ENCODE measurements at places on chromosomes 11 and 22. TPM values are rescaled to one million over a fixed set of nuclear protein-coding genes. Genes with fewer than 3 reads are reported as not detected.

The TMEM191C gene
- 1.2 TPM for polyA plus RNA-seq

The LYVE1 gene
- polyA plus RNA-seq, result 134 TPM

The POTEH gene
- polyA plus RNA-seq, result not detected

The MPZL2 gene
- 70.3 TPM for polyA plus RNA-seq

The OR52E6 gene
- not detected for polyA plus RNA-seq

The ZFP91 gene
- polyA plus RNA-seq, result 62.4 TPM

The NLRP6 gene
- 0.06 TPM for polyA plus RNA-seq

The FAM181B gene
- polyA plus RNA-seq, result 0.09 TPM

The TMPRSS6 gene
- 0.79 TPM for polyA plus RNA-seq

The SMC1B gene
- 0.24 TPM for polyA plus RNA-seq

The BAIAP2L2 gene
- 1.4 TPM for polyA plus RNA-seq

The CENPM gene
- polyA plus RNA-seq, result 15.6 TPM

The ROBO4 gene
- 26.0 TPM for polyA plus RNA-seq

The OR8A1 gene
- not detected for polyA plus RNA-seq

The MS4A6A gene
- polyA plus RNA-seq, result 29.4 TPM

The RASL10A gene
- 0.33 TPM for polyA plus RNA-seq

The ISX gene
- 0.29 TPM for polyA plus RNA-seq

The PDGFB gene
- 19.7 TPM for polyA plus RNA-seq

The VWCE gene
- 2.3 TPM for polyA plus RNA-seq

The SHISA8 gene
- polyA plus RNA-seq, result 0.08 TPM

The HBB gene
- 224 TPM for polyA plus RNA-seq

The GP1BB gene
- polyA plus RNA-seq, result 6.0 TPM

The CRYAB gene
- 30.9 TPM for polyA plus RNA-seq

The C22orf42 gene
- not detected for polyA plus RNA-seq

The C22orf31 gene
- polyA plus RNA-seq, result 0.98 TPM

The TMA7B gene
- 0.40 TPM for polyA plus RNA-seq

GRCh38 chr11:123653483-123653826, 969 bp downstream of the SCN3B start:
- no peak for DNase-seq

- DNase-seq, result no peak
These were observed 68.1 kb downstream of the PDE2A start for GRCh38 chr11:72605973-72606747.

GRCh38 chr11:72354356-72355115, 79.8 kb downstream of the CLPB start:
- DNase-seq, result no peak

DNA sequence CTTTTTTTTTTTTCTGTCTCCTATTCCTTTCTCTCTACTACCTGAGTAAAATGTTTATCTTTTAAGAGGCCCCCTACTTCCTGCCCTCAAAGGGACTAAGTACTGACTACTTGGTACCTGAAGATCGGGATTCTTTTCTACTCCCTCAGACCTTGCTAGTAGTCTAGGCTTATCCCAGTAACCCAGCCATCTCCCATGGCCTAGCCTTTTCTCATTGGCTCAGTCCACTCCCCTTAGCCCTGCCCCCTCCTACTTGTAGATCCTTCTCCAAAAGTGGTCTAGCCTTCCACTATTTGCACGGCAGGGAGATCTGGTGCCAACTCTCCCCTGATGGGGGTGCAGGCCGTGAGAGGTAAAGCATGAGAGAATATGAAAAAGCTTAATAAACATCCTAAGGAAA, 133.7 kb downstream of the RCN1 start:
- DNase-seq, result no peak

GRCh38 chr11:115819014-115819413, 314.8 kb upstream of the CADM1 start:
- no peak for DNase-seq

GRCh38 chr11:130937051-130937450, 20.8 kb upstream of the SNX19 start:
- no peak for DNase-seq

DNA sequence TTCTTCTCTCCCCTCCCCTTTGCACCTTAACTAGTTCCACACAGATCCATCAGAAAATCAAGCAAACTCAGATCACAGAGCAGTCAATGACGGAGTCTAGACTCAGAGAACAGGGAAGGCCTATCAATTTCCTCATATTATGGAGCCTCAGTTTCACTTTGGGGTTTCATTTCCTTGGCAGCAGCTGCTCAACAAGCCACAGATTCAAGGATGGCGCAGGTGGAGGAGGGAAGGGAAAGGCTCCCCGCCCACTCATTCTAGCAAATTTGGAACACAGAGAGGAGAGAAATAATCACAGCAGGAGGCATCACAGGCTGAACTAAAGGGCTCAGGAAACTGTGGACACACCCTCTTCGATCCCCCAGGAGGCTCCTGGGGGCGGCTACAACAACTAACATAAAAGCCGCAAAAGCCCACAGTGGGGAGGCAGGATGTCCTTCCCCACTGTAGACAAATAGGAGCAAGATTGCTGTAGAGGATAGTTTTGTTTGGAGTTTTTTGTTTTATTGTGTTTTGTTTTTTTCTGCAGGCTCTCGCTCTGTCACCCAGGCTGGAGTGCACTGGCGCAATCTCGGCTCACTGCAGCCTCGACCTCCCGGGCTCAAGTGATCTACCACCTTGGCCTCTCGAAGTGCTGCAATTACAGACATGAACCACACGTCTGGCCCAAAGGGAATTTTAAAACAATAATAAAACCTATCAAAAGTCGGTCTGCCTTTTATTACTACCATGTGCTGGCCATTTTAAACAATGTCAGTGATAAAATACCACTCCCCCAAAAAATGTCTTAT, 3.4 kb downstream of the PLAAT3 start:
- no peak for DNase-seq

DNA sequence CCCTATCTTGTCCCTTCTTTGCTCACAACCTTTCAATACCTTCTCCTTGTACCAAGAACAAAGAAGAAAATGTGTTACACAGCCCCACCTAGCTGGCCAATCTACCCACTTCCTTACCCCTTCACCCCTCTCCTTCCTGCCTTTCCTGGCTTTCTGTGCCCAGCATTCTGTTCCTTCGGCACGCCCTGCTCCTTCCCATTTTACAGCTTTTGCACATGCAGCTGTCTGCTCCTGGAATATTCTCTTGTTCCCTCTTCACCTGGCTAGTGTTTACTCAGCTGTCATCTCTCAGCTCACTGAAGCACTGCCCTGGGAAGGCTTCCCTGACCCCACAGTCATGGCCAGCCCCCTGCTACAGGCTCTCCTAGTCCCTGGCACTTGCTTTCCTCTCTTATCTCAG, 30.7 kb downstream of the SERPINH1 start:
- no peak for DNase-seq

- DNase-seq, result peak; percentile 53
These were observed 166.0 kb upstream of the RASSF10 start for GRCh38 chr11:12842933-12843636.

DNA sequence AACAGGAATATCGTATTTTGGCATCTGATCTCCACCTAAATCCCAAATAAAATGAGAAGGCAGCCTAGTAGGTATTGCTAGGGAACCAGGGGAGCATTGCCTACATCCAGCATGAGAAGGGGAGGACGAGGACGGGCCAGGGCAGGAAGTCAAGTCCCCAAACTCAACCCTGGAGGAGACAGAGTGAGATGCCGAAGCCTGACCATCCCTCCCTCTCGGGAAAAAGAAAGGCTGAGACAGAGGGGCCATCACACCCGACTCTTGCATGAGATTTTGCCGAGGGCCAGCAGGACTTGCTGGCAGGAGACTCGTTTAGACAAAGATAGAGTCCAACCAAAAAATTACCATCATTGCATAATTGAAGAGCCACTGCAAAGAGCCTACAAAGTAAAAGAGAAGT, 50.2 kb upstream of the SPATA19 start:
- no peak for DNase-seq

- DNase-seq, result no peak
These were observed 309.8 kb downstream of the TTC28 start for GRCh38 chr22:28369854-28370253.

GRCh38 chr22:26452236-26453016, 23.4 kb downstream of the ASPHD2 start:
- no peak for DNase-seq

GRCh38 chr22:24504540-24504939, 9.4 kb downstream of the UPB1 start:
- DNase-seq, result no peak

- DNase-seq, result no peak
These were observed 48.2 kb downstream of the RTL6 start for GRCh38 chr22:44449683-44450425.

GRCh38 chr11:92972248-92972647, 2.8 kb downstream of the MTNR1B start:
- DNase-seq, result no peak

- DNase-seq, result no peak
These were observed 203.1 kb upstream of the TMEM45B start for GRCh38 chr11:129612447-129612961.

DNA sequence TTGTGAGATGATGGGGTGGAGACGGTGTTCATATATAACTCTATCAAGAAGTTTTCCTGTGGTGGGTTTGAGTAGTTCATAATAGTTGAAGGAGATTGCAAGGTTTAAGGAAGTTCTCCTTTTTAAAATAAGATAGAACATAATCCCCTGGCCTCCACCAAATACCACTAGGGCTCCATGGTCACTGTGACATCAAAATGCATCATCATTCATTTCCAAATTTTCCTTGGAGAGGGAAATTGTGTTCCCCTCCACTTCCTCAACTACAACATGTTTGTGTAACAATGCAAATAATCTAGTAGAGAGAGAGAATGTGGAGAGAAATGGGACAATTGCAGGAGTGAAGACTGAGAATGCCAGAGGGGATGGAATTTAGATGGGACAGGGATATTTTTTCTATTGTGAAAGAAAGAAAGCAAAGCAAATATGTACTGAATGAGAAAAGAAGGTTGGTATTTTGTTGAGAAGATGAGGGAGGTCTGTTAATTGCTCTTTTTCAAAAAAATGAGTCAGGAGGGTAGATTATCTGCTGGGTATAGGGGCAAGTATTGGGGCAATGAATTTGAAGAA, 33.4 kb upstream of the ZBED5 start:
- DNase-seq, result no peak

GRCh38 chr22:32103658-32104315, 55.3 kb downstream of the C22orf42 start:
- DNase-seq, result no peak

- DNase-seq, result no peak
These were observed 101.0 kb downstream of the PDE2A start for GRCh38 chr11:72573072-72573854.

- DNase-seq, result no peak
These were observed 321.5 kb downstream of the LARGE1 start for GRCh38 chr22:33598821-33599220.

DNA sequence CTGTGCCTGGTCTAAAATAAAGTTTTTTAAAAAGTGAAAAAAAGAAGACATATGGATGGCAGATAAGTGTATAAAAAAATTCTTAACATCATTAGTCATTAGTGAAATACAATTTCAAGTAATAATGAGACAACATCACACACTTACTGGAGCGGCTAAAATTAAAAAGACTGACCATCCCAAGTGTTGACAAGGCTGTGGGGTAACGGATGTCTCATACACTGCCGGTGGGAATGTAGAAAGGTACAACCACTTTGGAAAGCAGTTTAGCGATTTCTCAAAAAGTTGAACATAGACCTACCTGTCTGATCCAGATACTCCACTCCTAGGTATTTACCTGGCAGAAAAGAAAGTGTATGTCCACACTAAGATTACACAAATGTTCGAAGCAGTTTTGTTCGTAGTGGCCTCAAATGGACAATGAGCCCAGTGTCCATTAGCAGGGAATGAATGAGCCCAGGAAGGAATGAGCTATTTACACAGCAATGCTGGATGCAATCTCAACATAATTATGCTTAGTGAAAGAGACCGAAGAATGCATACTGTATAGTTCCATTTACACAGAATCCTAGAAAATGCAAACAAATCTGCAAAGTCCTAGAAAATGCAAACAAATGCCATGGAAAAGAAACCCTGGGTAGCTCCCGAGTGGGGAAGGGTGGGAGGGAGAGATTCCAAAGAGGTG, 6.7 kb upstream of the MUC2 start:
- DNase-seq, result no peak

GRCh38 chr11:10900681-10901415, 43.0 kb upstream of the ZBED5 start:
- no peak for DNase-seq

GRCh38 chr11:34261820-34262219, 96.0 kb downstream of the ABTB2 start:
- DNase-seq, result no peak

GRCh38 chr11:3055891-3056290, 1.3 kb downstream of the CARS1 start:
- DNase-seq, result no peak

GRCh38 chr22:22460060-22460459, 48.5 kb downstream of the ZNF280B start:
- DNase-seq, result no peak

DNA sequence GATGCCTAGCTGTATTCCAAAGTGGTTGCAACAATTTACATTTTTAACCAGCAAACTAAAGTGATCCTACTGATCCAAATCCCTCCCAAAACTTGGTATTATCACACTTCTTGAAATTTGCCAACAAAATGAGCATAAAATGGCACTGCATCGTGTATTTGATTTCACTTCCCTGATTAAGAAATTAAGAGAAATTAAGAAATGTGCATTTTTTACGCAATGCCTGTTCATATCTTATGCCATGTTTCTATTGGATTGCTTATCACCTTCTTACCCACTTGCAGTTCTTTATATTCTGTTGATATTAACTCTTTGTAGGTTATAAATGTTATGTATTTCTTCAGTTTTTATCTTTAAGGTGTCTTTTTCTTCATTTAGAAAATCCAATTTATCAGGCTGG, 80.6 kb downstream of the DENND5A start:
- DNase-seq, result no peak

DNA sequence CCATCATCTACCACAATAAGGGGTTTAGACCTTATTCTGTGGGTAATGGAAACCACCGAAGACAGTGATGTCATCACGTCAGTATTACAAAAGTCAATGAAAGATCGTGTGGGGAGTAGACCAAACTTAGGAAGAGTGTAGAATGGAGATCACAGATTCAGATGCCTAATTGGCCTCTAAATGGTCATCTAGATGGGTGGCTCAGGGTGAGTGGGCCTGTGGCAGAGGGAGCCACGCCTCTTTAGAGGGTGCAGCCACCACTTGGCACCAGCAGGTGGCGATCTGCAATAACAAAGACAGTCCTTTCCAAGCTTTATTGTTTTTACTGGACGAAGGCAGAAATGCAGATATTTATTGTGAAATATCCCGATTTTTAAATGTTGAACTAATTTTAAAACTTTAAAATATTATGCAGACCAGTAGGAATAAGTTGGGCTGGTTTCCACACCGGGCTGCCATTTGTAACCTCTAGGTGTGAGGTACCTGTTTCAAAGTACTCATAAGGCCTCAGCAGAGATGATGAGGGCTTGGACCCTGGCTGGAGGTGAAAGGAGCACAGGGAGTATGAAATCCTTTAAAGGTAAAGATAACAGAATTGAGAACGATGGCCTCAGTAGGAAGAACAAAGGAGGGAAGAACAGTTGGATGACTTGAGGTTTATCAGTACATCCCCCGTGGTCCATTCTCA, 222.0 kb downstream of the DBX1 start:
- no peak for DNase-seq

DNA sequence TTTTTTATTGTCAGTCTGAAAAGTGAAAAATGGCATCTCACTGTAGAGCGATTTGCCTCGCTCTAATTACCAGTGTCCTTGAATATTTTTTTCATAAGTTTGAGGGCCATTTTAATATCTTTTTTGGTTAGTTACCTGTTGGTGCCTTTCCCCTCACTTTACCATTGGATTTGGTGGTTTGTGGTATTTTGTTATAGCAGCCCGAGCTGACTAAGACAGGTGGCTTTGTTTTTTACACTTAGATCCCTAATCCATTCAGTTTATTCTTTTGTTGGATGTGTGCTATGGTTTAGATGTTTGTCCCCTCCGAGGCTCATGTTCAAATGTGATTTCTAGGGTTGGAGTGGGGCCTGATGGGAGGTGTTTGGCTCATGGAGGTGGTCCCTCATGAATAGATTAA, 6.5 kb upstream of the CAPN5 start:
- no peak for DNase-seq

Measured in right lung (tissue), 10 donors.